ENCODE measurements at places on chromosomes 13 and 19. TPM values are rescaled to one million over a fixed set of nuclear protein-coding genes. Genes with fewer than 3 reads are reported as not detected.

The MEX3D gene
- 13.0 TPM for total RNA-seq

GRCh38 chr13:68304286-68304893 lies 1074.3 kb upstream of the PCDH9 start:
- H3K27ac ChIP-seq, result no peak overlapping the region
- no peaks in the 10 kb centered on the region for H3K27me3 ChIP-seq
- DNase-seq, result no peak
- H3K4me1 ChIP-seq, result no peaks in the 10 kb centered on the region
- no peaks in the 10 kb centered on the region for H3K36me3 ChIP-seq

DNA sequence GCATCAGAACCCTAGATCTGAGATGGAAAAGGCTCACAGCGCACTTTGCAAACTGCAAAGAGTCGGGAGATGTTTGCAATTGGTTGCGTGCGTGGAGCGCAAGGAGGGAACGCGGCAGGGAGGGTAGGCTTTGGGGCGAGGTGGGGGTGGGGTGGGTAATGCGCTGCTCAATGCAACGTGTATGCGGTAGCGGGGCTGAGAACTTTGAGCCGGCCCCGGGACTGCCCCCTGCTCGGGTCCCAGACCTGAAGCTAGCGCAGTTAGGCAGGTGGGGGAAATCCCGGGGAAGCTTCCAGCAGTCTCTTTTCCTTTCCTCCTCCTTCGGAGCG lies 971 bp downstream of the FOSB start:
- H3K27ac ChIP-seq, result peak overlapping the region; percentile 90
- peaks cover 38% of the 10 kb centered on the region for H3K27me3 ChIP-seq

The CACNG6 gene
- 0.05 TPM for total RNA-seq

DNA sequence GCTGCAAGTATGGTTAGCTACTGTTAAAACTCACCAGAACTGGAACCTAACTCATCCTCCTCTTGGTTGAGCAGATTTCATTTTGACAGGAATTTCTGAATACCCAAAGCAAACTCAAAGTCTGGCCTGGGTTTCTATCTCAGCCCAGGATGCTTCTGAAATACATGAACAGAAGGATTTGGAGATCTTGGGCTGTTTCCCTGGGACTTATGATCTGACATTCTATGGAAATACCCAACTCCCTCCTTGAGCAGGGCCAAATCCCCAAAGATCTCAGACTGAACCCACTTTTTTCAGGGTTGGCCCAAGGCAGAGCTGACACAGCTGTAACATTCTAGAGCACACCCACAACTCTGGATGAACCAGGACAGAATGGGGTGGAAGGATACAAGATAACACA lies 1.1 kb upstream of the ITM2B start:
- H3K27me3 ChIP-seq, result no peaks in the 10 kb centered on the region
- H3K4me1 ChIP-seq, result peaks cover 17% of the 10 kb centered on the region
- no peak overlapping the region for H3K4me3 ChIP-seq
- H3K27ac ChIP-seq, result no peak overlapping the region
- DNase-seq, result no peak

DNA sequence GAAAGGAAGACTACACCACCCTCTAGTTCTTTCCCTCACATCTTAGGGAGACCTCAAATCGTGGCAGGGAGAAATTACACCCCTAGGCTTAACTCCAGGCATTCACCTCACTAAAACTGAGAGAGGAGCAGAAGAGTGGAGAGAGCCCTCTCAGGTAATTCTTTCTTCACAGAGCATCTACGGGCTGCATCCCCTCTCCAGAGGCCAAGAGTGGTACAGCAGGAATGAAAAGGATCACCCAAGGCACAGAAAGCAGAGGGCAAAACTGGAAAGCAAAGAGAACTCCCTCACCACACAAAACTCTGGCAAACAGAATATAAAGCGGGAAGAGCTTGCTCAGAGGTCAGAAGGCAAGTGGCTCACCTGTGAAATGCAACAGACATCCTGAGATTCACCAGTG lies 661.2 kb downstream of the TBC1D4 start:
- no peak overlapping the region for H3K27ac ChIP-seq
- no peaks in the 10 kb centered on the region for H3K27me3 ChIP-seq
- H3K4me3 ChIP-seq, result no peak overlapping the region
- no peaks in the 10 kb centered on the region for H3K36me3 ChIP-seq
- H3K4me1 ChIP-seq, result no peaks in the 10 kb centered on the region

- no peaks in the 10 kb centered on the region for H3K27me3 ChIP-seq
- no peak overlapping the region for H3K4me3 ChIP-seq
- H3K36me3 ChIP-seq, result no peaks in the 10 kb centered on the region
- H3K27ac ChIP-seq, result no peak overlapping the region
- H3K4me1 ChIP-seq, result no peaks in the 10 kb centered on the region
Measured at GRCh38 chr19:34135821-34136611, 36.3 kb upstream of the LSM14A start.

The RGS9BP gene
- 0.76 TPM for total RNA-seq

DNA sequence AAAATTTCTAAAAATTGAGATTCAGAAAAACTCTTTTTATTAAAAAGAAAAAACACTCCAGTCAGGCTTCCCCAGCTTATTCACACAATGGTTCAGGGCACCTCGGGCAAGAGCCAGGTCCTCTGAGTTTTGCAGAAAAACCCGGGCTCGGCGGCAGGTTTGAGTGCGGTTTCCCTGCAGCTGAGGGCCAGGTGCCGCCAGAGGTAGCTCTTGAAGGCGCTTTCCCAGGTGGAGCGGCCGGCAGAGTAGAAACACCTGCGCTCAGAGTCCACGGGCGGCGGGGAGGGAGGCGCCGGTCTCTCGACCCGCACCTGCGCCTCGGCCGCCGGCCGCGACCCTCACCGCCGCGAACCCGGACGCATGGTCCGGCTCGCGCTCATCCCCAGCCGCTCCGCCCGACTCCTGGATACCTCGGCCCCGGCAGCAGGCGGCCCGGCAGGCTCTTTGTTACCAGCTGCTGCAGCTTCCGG lies 444 bp downstream of the PROSER1 start:
- no peaks in the 10 kb centered on the region for H3K27me3 ChIP-seq
- H3K27ac ChIP-seq, result peak overlapping the region; percentile 89
- H3K4me3 ChIP-seq, result peak overlapping the region; percentile 93
- peaks cover 5% of the 10 kb centered on the region for H3K4me1 ChIP-seq
- H3K36me3 ChIP-seq, result no peaks in the 10 kb centered on the region

GRCh38 chr19:1105008-1105872 lies 1.4 kb downstream of the GPX4 start:
- H3K4me3 ChIP-seq, result peak overlapping the region; percentile 47
- no peak for DNase-seq
- H3K36me3 ChIP-seq, result peaks cover 42% of the 10 kb centered on the region
- H3K4me1 ChIP-seq, result peaks cover 19% of the 10 kb centered on the region
- H3K27me3 ChIP-seq, result no peaks in the 10 kb centered on the region

DNA sequence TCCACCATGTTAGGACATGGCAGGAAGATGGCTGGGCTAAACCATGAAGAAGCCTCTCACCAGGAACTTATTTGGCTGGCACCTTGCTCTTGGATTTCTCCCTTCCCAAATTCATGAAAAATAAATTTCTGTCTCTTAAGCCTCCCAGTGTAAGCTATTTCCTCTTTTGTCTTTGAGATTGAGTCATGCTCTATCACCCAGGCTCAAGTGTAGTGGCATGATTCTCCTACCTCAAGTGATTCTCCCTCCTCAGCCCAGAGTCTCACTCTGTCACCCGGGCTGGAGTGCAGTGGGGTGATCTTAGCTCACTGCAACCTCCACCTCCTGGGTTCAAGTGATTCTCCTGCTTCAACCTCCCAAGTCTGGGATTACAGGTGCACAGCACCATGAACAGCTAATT lies 12.6 kb downstream of the ZNF888 start:
- H3K4me3 ChIP-seq, result no peak overlapping the region
- no peak overlapping the region for H3K27ac ChIP-seq
- DNase-seq, result no peak
- no peaks in the 10 kb centered on the region for H3K4me1 ChIP-seq
- peaks cover 18% of the 10 kb centered on the region for H3K36me3 ChIP-seq
- no peaks in the 10 kb centered on the region for H3K27me3 ChIP-seq

DNA sequence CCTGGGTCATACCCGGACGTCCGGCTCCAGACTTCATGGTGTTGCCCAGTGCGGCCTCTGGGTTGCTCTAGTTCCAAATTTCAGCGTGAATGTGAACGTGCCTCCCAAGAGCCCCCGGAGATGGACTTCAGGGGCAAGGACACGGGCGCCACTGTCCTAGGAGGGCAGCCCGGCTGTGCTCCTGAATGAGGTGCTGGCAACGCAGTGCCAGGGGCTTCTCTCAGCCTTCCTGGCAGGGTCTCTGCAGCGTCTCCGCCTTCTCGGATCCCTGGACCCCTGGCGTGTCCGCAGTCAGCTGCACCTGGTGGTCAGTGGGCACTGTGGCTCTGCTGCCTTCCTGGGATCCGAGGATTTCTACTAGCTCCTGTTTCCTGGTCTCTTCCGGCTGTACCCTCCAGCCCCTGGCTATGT lies 101.7 kb upstream of the MCF2L start:
- no peak overlapping the region for H3K4me3 ChIP-seq
- no peak overlapping the region for H3K27ac ChIP-seq
- DNase-seq, result no peak
- no peaks in the 10 kb centered on the region for H3K36me3 ChIP-seq
- H3K4me1 ChIP-seq, result peaks cover 10% of the 10 kb centered on the region

The KIR2DL4 gene
- total RNA-seq, result not detected

DNA sequence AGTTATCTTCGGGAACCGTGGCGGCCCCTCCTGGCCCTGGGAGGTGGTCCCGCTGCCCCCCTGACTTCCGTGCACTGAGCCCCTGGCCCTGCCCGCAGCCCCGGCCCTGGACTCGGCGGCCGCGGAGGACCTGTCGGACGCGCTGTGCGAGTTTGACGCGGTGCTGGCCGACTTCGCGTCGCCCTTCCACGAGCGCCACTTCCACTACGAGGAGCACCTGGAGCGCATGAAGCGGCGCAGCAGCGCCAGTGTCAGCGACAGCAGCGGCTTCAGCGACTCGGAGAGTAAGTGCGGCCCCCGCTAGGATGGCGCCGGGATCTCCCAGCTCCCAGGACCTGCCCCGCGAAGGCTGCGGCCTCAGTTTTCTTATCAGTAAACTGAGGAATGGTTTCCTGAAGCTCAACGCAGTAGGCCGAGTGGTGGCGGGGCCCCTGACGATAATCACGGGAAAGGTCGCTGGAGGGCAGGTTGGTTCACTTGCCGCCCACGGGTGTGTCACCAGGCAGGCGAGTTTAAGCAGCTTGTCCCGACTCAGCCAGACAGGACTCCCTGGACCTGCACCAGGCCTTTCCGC lies 924 bp downstream of the RGCC start:
- DNase-seq, result no peak
- peak overlapping the region; percentile 71 for H3K4me3 ChIP-seq
- H3K27ac ChIP-seq, result peak overlapping the region; percentile 96
- H3K27me3 ChIP-seq, result peaks cover 35% of the 10 kb centered on the region
- peaks cover 30% of the 10 kb centered on the region for H3K4me1 ChIP-seq

- H3K4me1 ChIP-seq, result no peaks in the 10 kb centered on the region
- H3K4me3 ChIP-seq, result no peak overlapping the region
- H3K27me3 ChIP-seq, result no peaks in the 10 kb centered on the region
- no peak for DNase-seq
- no peak overlapping the region for H3K27ac ChIP-seq
Measured at GRCh38 chr13:32384702-32385101, 43.2 kb downstream of the N4BP2L1 start.

The TRPC4 gene
- total RNA-seq, result 0.19 TPM

DNA sequence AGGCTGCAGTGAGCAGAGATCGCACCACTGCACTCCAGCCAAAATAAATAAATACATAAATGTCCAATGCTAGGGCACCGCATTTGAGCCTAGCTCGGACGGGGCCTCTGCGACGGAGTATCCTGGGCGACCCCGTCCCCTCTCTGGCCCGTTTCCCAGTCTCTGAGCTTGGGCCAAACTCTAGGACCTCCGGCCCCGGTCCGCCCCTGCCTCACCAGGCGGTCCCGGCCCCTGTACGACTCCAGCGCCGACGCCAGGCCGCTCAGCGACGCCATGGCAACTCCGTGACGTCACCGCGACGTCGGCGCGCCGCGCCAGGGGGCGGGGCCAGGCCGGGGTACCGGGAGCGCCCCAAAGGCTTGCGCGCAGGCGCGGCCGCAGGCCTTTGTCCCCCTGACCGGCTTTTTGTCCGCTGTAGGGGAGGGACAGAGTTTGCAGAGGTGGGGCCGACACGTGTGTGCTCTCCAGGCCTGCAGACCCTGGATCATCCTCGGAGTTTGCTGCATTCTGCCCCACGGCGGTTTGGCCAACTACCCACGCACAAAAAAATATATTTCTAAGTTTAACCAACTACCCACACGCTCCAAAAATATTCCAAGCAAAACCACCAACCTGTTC lies at the start of gene PEX11G:
PEX11G (minus strand) TSS at position 300 of the 618 bp plus-strand sequence; CDS start at position 275, 25 bp downstream.
- peak within 1 kb of the TSS; percentile 83 for H3K27ac ChIP-seq
- H3K4me1 ChIP-seq, result peaks cover 5% of the 10 kb centered on the region
- DNase-seq, result peak; percentile 90
- H3K36me3 ChIP-seq, result no peaks in the 10 kb centered on the region

DNA sequence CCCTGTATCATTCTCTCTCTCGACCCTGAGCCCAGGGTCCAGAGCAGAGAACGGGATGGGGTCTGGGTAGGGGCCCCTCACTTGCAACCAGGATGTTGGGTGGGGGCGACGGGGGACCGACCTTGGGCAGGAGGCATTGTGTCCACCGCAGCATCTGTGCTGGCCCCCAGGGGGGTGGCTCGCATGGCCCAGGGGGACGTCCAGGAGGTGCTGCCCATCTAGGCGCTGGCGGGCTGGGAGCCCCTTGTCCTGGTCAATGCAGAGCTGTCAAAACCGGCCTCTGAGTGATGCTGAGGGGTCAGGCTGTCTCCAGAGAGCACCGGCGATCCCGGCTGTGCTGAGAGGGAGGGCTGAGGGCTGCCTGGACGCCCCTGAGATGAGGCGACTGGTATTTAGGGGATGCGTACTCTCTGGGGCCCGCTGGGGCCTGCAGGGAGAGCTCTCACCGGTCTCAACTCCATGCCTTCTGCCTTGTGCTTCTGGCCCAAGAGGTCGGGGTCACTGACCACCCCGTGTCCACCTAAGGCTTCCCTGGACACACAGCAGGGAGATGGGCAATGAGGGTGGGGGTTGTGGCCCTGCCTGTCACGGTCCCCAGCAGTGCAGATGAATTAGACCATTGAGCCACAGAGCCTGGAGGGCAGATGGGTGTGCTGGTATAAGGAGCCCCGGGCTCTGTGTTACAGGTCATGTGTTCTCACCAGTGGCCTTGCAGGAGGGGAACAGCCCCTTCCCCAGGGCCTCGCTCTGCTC lies 8.6 kb downstream of the RPS9 start:
- H3K36me3 ChIP-seq, result peaks cover 44% of the 10 kb centered on the region
- H3K4me3 ChIP-seq, result no peak overlapping the region
- H3K27ac ChIP-seq, result peak overlapping the region; percentile 46

DNA sequence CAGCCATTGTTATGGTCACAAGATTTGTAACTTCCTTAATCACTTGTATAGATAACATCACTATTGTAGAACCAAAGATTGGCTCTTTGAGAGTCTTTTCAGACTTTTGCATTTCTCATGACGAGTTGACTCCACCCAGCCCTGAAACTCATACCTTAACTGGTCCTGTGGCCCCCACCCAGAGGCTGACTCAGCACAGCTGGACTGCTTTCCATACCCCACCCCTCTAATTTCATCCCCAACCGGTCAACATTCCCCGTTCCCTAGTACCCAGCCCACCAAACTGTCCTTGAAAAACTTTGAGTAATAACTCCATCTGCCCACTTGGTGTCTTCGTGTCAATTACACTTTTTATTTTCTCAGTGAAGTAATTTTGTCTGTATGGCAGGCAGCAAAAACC lies 32.1 kb upstream of the SLITRK1 start:
- H3K27ac ChIP-seq, result no peak overlapping the region
- no peak for DNase-seq
- H3K27me3 ChIP-seq, result no peaks in the 10 kb centered on the region
- no peaks in the 10 kb centered on the region for H3K4me1 ChIP-seq
- H3K4me3 ChIP-seq, result no peak overlapping the region
- H3K36me3 ChIP-seq, result no peaks in the 10 kb centered on the region
